ENCODE measurements at places on chromosomes 13 and 19. TPM values are rescaled to one million over a fixed set of nuclear protein-coding genes. Genes with fewer than 3 reads are reported as not detected.
A peak's percentile ranks its signal among the peaks of the same experiment; 100 is the strongest.

SPTBN4 gene
- total RNA-seq, result 21.9 TPM

PODNL1 gene
- 9.1 TPM for total RNA-seq

CDK8 gene
- total RNA-seq, result 9.9 TPM

KCTD12 gene
- 21.5 TPM for total RNA-seq

FAM124A gene
- total RNA-seq, result 5.5 TPM

DNA sequence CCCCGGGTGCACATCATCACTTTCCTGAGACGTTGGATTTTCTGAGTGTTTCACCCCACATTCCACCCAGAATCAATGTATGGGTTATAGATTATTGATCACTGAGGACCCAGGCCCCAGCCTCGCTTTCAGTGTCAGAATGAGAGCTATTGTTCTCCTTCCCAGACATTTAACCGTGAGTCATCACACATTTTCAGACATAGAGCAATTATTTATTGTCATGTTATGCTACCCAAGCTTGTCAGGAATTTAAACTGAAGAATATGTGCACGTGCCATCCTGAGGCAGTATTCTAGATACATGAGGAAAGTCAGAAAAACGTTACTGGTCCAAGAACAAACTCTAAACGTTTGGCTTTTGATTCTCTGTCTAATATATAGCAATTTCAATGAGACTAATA is 276.6 kb upstream of the ZNF507 start:
- DNase-seq, result no peak

DNA sequence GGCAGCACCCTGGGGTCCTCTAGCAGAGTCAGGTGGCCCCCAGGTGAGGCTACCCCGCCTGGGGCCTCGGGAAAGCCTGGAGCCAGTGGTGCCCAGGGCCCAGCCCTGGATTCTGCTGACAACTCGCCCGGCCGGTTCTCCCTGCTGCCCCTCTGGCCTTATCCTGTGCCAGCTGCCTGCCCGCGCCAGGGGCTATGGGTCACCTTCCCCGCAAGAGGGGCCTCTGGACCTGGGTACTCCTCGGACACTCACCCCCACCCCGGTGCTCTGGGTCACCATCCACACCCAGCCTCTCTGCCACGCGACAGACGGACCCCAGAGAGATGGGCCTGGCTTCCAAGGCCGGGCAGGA is 24.0 kb downstream of the ZBTB7A start:
- peak; percentile 75 for DNase-seq

- peak; percentile 73 for DNase-seq
These were observed 9.9 kb downstream of the SPACA6 start for GRCh38 chr19:51702825-51703574.

GRCh38 chr19:33690378-33691029 is 68.8 kb downstream of the CHST8 start:
- no peak for DNase-seq

BLOC1S3 gene
- 21.4 TPM for total RNA-seq

GRCh38 chr13:108711386-108711785 is 82.0 kb downstream of the MYO16 start:
- no peak for DNase-seq

CYSLTR2 gene
- 0.74 TPM for total RNA-seq

DNA sequence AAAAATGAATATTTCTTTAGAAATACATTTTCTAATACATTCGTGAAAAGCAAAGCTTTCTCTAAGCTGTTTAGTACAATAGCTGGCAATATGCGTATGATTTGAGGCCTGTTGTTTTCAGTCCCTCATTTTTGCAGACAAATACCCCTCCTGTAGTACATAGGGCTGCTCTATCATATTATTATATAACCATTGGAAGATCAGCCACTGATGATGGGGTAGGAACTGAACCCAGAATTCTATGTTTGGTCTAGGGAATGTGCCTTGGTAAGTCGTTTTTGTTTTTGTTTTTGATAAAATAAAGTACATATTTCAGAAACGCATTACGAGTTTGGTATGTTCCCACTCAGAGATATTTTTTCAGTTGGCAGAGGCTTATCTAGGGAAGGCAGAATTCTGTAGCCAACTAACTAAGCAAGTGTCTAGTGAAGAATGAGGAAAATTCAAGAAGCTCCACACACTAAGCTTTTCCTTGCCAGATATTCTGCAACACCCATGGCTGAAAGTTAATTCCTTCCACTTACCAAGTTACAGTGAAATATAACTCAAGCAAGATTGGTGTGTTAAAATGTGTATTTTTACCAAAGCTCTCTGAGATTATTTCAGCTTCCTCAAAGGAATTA is 656.9 kb upstream of the MIR17HG start:
- no peak for DNase-seq

ACER1 gene
- not detected for total RNA-seq

DNA sequence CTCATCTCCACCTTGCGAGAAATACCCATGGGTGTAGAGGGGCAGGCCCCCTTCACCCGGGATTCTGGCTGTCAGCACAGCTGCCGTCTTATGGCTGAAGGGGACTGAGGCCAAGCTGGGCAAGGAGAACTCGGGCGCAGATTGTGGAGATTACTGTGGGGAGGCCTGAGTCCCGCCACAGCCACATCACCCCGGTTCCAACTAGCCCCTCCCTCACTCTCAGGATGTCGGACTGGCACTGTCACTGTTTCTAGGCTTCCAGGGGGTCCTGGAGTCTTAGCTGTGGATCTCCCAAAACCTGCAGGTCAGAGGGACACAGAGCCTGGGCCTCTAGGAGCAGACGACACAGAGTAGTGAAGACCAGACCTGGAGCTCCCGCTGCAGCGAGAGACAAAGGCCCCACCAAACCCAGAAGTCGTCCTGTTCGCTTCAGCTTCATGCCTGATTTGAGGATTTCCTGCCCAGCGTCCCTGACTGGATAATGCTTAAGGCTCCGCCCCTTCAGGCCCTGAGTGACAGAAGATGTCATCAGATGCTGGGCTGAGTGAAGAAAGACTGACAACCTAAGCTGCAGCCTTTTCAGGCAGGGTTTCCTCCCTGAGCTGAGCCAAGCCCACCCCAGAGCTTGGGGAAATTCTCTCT is 55.8 kb downstream of the ZNF93 start:
- no peak for DNase-seq

GRCh38 chr13:111864566-111864965 is 202.4 kb upstream of the SOX1 start:
- DNase-seq, result no peak

CNN1 gene
- 525 TPM for total RNA-seq

DNA sequence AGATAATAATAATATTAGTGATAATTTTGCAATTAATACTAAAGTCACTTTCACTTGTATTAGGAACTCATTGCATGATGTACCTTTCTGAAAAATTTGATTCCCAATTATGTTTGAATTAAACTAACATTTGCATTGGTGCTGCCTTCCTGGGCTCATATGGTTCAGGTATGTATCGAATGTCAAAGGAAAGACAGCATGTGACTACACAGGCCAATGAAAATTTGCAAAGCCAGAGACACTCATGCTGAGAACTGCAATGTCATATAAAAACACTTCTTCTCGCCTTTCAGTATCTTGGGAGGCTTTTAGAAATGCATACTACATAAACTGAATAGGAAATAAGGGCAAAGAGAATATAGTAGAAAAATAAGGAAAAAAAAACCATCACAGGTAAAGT is 44.3 kb downstream of the RAP2A start:
- no peak for DNase-seq

DNA sequence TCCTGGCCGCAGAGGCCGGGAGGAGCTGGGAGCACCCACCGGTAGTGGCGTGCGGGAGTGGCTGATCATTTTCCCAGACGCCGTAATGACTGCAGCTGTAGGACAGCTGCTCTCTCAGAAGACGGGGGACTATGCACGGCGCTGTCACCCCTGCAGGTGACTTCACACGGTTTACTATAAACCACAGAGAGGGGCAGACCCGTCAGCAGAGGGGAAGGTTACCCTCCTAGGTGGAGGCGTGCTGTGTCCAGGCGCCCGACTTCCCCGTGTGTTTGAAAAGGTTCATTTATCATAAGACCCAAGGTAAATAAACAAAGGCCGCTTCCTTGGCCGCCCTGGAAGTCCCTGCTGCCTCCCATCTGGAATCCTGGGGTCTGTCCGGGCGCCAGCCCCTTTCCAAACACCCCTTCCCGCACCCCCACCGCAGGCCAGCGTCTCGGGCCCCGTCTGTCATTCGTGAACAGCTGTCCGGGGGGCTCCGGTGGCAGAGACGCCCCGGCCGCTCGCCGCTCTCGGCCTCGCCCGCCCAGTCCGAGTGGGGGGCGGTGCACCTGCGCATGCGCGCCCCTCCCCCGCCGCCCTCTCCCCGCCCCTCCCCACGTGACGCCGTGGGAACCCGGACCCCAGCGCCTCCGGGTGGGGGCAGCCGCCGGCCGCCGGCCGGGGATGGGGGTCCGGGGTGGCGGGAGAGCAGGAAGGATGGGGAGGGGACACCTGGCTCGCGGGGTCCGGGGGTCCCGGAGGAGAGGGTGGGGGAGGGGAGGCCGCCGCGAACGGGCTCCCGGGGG is 915 bp downstream of the SHC2 start:
- DNase-seq, result peak; percentile 55

ATP1A3 gene
- 3.7 TPM for total RNA-seq

DNA sequence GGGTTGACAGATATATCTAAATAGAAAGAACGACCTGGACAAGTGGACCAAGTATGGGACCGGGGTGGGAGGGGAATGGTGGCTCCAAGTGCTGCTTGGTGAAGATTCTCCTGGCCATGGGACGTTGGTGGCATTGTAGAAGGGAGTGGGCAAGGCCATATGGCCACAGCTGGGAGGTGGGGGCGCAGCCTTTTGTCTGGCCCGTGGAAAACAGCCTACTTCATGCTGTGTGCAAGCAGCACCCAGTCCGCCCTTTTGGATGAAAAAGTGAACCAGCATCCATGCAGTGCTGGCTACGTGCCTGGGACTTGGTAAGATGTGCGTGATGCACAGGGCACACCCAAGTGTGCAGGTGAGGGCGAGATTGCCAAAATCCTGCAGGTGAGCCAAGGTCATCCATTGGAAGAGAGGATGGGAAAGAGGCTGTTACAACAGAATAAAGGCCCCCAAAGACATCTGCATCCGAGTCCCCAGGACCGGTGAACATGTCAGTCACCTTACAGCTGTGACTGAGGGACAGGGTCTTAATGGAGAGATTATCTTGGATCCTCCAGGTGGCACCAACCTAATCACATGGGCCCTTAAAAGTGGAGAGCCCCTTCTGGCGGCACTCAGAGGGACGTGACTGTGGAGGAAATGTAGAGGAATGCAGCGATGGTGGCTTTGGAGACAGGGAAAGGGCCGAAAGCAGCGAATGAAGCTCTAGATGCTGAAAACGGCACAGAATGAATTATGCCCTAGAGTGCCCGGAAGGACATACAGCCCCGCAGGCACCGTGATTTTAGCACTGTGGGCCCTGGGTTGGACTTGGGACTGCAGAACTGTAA is 40.8 kb downstream of the TEX29 start:
- no peak for DNase-seq

GRCh38 chr13:51083706-51084105 is 27.4 kb downstream of the C13orf42 start:
- DNase-seq, result no peak

LHB gene
- not detected for total RNA-seq

PDX1 gene
- not detected for total RNA-seq

DNA sequence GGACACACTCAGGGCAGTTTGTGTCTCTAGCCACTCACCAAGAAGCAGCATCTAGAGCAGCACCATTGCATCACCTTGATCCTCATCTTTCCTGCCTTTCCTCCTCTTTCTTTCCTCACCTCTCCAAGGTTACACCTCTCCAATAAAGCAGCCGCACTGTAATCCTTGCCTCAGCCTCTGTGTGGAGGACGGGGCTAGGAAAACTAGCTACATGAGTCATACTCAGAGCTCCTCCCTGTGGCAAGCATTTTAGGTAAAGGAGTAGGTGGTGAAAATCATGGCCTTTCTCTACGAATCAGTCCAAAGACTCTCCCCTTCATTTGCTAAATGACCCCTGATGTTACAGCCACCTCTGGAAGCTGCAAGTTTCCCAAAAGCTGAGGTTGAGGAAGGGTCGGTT is 108.9 kb downstream of the DNAJC15 start:
- peak; percentile 27 for DNase-seq

DNA sequence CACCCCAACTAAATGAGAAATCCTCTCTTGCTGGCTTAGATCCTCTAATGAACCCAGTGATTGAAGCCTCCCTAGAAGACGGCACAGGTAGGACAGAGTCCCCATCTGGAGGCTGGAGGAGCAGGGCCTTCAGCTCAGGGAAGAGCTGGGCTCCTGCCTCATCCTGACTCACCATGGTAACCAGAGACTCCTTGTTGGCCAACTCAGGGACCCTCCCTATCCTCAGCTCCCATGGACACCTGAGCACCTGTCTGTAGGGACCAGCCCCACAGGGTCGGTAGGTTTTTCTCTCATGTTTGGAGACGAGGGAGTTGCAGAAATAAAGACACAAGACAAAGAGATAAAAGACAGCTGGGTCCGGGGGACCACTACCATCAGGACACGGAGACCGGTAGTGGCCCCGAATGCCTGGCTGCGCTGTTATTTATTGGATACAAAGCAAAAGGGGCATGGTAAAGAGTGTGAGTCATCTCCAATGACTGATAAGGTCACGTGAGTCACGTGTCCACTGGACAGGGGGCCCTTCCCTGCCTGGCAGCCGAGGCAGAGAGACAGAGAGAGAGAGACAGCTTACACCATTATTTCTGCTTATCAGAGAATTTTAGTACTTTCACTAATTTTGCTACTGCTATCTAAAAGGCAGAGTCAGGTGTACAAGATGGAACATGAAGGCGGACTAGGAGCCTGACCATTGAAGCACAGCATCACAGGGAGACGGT is 26.6 kb downstream of the SIGLEC7 start:
- DNase-seq, result no peak

GRCh38 chr19:40718774-40719391 is 2.0 kb downstream of the ITPKC start:
- DNase-seq, result peak; percentile 94

GRCh38 chr19:4014541-4015491 is 7.3 kb downstream of the PIAS4 start:
- DNase-seq, result no peak

- no peak for DNase-seq
These were observed 73.7 kb upstream of the NPAS1 start for GRCh38 chr19:46945694-46946489.

DNA sequence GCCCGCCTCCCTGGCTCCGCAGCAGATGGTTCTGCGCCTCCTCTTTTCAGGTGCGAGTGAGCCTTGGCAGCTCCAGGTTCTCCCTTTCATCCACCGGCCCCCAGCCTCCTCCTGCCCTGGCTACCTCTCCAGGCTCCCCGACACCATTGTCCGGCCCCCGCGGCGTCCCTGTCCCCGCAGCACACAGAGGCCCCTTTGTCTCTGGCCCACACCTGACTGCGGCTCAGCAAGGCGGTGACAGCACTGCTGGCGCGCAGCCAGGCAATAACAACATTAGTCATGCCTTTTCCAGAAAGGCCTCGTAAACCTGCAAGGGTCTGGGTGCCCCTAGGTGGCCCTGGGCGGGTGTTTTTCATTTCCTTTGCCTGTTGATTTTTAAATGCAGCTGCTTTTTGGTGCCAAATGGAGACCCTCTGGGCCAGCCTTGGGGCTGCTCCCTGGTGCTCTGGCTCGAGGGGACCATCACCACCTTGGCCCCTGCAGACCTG is 73.2 kb upstream of the MEDAG start:
- DNase-seq, result peak; percentile 95

DNA sequence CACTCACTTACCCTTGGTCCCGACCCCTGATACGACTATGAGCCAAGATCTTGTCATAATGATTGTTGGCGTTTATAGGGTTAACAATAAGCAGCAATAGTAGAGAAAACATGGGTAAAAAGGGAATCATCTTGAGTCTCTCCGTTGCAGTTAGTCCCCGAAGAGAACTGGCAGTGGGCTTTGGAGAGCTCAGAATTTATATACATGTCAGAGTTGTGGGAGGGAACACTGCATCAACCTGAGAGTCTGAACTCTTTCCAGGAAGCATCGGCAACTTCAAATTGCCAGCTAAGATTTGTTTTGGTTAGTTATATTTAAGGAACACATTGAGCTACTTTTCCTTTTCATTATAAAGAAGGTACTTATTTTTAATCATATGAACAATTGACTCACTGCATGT is at the start of gene POSTN:
POSTN (minus strand) TSS at position 172 of the 400 bp plus-strand sequence; CDS start at position 130, 42 bp downstream.
- no peak for DNase-seq
